ENCODE measurements at places on chromosomes 11 and 22.

- DNase-seq: no peak
Measured at GRCh38 chr22:33404723-33405122, 346.5 kb upstream of the SYN3 start.

DNA sequence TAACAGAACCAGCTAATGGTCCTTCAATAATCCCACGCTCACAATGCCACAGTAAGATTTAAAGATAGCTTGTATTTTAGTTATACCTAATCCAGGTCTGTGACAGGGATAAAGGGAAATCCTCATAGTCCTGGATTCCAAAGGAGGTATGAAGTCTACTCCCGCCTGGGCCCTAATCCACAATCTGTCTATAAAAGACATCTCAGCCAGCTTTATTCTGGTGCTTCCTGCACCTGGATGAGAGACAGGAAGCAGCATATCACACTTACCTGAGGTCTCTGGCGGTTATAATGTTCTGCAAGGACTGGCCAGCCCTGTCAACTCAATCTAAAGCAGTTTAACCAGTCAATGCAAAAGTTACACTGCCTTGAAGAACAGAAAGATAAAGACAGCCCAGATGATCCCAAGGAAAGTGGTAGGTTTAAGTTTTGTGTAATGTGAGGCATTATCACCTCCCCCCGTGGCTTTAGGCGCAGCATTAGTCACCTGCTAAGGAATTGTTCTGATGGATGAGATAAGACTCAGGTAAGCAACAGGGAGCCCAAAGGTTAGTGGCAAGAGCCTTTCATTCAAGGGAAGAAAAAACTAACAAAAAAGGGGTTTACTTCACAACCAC, 57.6 kb downstream of the PLEKHA7 start:
- DNase-seq: no peak

GRCh38 chr11:25787416-25787815, 544.5 kb upstream of the ANO3 start:
- DNase-seq: no peak

- no peak for DNase-seq
Measured at GRCh38 chr11:104043142-104043541, 6.7 kb downstream of the DDI1 start.

- DNase-seq: no peak
Measured at GRCh38 chr22:20076627-20077172, 3.3 kb upstream of the DGCR8 start.

GRCh38 chr22:21445437-21446127, 21.6 kb upstream of the TMEM191C start:
- no peak for DNase-seq

- DNase-seq: no peak
Measured at GRCh38 chr11:123061403-123062157, at the start of gene HSPA8. TSS of gene HSPA8 (minus strand) at chr11:123062136. CDS start at chr11:123061324, 812 bp downstream.

DNA sequence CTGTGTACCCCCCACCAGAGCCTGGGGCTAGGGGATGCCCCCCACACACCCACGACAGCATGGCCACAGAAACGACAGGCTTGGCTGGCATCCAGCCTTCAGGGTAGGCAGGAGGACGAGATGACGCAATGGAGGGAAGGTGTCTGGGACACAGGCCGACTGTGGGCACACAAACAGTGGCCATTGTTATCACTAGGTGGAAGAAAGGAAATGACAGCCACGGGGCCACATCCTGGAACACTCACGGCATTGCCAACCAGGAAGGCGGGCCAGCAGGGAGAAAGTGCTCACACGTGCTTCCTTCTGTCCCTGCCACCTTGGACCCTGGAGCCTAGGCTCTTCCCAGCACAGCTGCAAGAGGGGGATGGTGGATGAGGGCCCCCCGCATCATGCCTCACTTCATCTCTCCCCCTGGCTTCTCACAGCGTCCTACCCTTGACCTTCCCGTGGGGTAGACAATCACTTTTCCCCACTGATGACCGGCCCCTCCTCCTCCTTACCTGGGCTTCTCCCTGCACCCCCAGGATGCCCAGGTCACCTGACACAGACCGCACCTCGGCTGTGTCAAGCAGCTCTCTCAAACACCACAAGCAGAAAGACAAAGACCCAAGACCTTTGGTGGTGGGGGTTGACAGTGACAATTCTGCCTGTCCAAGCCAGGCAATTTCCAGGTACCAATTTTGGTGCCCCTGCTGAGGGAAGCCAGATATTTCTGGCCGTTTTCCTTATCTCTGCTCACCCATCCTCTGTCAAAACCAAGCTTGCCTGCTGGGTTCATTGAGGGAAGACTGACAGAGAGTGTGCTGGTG, 8.6 kb downstream of the PLA2G6 start:
- DNase-seq: no peak

GRCh38 chr11:122696662-122697061, 41.1 kb downstream of the UBASH3B start:
- DNase-seq: no peak

- no peak for DNase-seq
Measured at GRCh38 chr11:31628111-31628510, 118.5 kb downstream of the ELP4 start.

All from HS-27A (cell line).